ENCODE measurements at places on chromosomes 3 and 15.

- no peak for DNase-seq
These were observed 36.1 kb downstream of the PBRM1 start for GRCh38 chr3:52649461-52650210.

GRCh38 chr3:170717410-170718402 lies 131.8 kb upstream of the SLC7A14 start:
- no peak for DNase-seq

DNA sequence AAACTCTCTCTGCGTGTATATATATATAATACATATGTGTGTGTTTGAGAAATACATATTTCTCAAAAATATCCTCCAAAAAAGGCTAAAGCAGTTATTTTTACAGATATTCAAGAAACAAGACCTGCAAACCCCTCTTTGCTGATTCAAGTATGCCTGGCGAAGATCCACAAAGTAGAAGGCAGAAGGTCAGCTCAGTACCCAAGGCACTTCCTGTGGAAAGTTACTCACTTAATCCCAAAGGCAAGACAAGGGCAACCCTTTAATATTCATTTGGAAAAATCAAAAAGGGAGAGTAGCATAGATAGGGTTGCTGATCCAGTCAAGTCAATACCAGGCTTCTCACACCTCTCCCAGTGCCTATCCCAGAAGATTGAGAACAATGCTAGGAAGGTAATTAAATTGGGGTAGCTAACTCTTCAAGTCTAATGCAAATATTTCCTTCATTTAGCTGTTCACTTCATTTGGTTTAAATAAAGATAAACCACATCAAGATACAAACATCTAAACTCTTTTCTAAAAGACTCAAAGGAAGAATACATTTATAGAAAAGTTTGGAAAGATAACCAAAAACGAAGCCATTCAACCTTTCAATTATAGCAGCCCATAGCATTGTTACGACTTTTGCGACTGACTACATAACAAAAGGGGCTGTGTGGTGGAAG lies 7.2 kb downstream of the COX17 start:
- DNase-seq: no peak

DNA sequence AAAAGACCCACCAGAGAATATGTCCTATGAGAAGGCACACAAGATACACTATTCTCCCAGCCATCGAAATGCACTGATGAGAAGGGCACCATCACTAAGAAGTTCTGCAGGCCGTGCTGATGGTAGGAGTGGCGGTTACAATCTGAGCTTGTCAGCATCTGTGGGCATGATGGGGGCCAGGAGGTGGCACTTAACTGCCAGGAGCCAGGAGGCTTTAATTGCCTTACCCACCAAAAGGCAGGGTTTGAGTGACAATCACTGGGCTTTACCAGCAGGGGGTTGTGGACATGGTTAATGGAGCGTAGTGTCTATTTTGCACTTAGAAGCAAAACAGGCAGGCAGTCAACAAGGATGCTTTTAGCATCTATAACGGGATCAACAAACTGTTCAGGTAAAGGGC lies 16.0 kb upstream of the SQOR start:
- no peak for DNase-seq

- no peak for DNase-seq
These were observed 3.6 kb upstream of the BAHD1 start for GRCh38 chr15:40436892-40437751.

DNA sequence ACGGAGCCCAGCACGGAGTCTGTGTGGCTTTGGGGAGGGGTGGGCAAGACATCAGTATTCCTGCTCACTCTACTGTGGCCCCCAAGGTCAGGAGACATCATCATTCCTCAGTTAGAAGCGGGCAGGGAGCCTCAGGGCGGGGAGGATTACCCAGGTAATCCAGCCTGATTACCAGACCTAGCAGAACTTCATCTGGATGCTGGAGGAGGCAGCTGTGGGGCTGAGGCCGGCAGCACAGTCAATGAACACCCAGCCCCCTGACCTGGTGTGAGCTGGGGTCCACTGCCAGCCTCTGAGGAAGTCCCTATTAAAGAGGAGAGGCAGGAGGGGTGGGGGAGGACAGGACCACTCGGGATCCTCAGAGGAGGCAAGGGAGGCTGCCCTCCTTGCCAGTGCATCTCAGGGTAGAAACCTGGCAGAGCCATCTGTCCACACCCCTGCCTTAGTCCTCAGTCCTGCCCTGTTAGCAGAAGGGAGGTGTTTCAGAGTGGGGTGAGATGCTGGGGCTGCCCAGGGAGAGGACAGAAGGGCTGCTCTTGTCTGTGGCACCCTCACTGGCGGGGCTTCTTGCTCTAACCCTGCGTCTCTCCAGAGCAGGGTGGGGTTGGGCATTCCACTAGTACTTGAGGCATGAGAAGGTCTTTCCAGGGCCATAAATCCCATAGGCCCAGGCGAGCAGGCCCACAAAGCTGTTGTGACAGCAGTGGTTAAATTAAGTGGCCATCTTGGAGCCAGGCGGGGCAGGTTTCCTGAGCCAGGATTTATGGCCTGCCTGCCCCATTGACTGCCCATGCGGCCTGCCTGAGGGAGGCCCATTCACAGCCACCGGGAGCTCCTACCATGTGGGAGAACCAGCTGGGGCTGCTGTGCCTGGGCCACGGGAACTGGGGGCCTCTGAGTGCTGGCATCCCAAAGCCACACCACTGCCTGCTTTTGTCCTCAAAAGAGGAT lies 82.1 kb downstream of the LINGO1 start:
- DNase-seq: no peak

DNA sequence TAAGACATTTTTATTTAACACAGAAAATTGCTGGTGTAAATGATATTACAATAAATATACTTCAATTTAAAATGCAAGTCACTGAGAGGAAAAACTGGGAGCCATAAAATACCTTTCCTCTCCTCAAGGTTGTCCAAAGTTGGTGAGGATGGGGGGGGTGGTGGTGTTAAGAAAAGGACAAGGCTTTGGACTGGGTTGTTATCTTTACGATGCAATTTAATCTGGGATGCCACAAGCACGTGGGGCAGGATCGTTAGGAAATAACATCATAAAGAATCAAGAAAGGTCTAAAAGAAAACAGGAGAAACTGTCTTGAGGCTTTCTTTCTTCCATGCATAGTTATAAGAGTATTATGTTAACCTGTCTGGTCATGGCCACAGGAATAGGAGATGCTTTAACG lies 66.9 kb downstream of the NMNAT3 start:
- no peak for DNase-seq

DNA sequence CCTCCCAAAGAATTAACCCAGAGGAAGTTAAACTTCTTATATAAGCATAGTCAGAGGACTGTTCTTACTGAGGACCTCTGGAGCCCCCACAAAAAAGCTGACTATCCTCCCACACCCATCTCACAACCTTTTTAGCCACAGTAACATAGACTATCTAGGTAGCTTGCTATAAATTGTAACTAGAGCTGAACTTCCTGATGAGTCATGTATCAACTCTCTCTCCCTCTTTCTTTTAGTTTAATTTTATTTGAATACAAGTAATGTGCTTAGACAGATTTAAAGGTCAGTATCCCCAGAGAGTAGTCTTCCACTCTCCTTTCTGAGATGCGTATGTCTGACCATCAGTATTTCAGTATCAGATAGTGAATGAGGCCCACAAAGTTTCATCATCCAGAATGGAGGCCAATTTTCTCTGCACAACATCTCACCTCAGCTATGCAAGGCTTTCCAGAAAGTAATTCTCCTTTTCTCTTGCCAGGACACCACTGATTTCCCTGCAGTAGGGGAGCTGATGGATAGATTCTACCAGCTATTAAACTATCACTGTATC lies 104.0 kb upstream of the MYRIP start:
- DNase-seq: no peak

- no peak for DNase-seq
These were observed 93.7 kb downstream of the ABI3BP start for GRCh38 chr3:100899440-100900091.

GRCh38 chr3:171391432-171391831 lies 68.8 kb downstream of the TNIK start:
- DNase-seq: no peak

DNA sequence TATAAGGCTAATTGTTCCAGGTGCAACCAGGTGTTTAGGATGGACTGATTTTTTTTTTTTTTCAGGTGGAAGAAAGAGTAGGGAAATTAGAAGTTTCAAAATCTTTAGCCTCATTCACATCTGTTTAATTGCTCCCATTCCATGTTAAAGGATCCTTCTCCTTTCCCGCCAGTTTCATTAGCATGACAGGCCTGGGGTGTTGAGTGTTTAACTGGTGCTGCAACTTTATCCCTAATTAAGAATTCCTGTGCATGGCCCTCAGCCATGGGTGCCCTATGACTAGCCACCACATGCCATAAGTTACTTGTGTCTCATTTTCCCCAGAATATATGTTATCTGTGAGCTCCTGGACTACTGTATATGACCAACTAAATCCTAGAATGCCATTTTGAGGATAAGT lies 501.4 kb downstream of the NSUN3 start:
- DNase-seq: no peak

GRCh38 chr3:32278714-32279113 lies 40.2 kb downstream of the CMTM8 start:
- no peak for DNase-seq

- no peak for DNase-seq
These were observed 15.0 kb downstream of the PRKAR2A start for GRCh38 chr3:48832684-48833083.

DNA sequence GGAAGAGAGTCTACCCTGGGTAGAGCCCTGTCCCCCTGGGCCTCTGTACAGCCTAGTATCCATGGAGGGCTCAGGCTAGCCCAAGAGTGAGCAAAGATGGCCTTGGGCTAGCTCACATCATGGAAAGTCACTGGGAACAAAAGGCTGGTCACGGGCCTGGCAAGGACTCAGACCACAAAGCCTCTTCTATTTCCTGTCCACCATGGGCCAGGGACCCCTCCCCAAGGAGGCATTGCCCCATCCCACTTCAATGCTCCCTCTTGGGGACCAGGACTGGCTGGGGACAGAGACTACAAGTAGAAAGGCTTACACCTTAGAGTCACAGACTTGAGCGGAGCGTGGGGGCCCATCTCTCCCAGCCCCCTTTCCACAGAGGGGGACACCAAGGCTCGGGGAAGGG lies 16.9 kb downstream of the DUSP7 start:
- no peak for DNase-seq

GRCh38 chr3:80036176-80036575 lies 268.4 kb upstream of the ROBO1 start:
- DNase-seq: no peak

- no peak for DNase-seq
These were observed 1.3 kb upstream of the CPEB1 start for GRCh38 chr15:82648257-82649103.

GRCh38 chr3:14360123-14360881 lies 42.1 kb upstream of the SLC6A6 start:
- no peak for DNase-seq

- DNase-seq: no peak
These were observed 341.4 kb downstream of the NAALADL2 start for GRCh38 chr3:175200391-175201095.

- no peak for DNase-seq
These were observed 254.0 kb upstream of the GPR149 start for GRCh38 chr3:154684021-154684420.

DNA sequence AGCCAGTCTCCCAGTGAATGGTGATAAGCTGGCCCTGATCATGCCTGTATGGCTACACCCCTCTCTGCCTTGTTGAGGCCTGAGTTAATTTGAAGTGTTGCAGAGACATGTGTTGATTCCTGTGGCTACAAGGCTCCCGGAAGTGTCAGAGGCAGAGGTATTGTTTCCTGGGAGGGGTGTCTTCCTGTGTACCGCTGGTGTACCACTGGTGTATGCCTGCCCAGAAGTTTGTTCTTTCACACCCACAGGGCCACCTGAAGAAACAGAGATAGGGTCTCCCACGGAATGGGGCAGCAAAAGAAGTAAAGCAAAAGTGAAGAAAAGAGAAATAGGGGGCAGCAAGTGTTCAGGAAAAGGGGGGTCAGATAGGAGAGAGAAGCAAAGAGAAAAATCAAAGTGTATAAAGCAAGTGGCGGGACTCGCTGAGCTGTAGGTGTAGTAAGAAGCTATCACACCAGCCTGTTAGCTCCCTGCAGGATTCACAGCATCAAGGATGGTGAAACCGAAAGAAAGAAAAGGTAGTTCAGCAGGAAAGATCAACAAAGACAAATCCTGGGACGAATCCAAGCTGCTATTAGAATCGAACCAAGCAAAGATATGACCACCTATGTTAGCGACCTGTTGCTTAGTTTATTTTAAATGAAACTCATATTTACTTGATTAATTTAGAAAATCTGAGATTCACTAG lies 36.6 kb upstream of the CD47 start:
- peak; percentile 80 for DNase-seq

DNA sequence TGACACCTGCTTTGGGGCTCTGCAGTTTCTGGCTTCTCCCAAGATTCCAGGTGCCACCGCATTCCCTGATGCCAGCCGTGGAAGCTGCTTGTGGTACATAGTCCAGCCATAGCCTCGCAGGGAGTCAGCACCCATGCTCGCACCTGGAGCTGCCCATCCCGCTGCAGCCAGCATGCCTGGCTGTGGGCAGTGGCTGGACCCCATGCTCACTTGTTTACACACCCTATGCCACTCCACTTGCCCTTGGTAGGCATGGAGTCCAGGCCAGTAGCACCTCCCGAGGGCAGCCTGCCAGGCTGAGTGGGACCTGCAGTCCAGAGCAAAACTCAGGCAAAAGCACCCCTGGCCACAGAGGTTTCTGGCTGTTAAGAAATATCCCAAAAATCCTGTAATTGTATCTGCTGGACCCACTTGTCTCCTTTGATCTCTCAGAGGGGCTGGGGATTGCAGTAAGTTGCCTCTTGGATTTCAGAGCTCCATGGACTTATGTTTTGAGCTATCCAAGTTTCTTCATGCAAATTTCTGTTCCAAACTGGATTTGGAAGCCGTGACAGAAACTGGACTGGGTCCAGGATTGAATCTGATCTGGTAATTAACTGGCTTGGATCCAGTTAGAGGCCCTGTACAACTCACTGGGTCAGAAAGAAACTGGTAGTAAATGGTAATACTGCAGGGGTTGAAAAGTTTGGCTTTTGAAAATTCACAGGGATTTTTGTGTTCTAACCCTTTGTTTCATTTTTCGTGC lies 149.3 kb downstream of the FMN1 start:
- DNase-seq: no peak

GRCh38 chr15:52069559-52069958 lies 43.0 kb downstream of the BCL2L10 start:
- DNase-seq: no peak

- no peak for DNase-seq
These were observed 984.2 kb upstream of the CFAP20DC start for GRCh38 chr3:60033901-60034453.

- DNase-seq: no peak
These were observed 709 bp downstream of the SCAMP5 start for GRCh38 chr15:74995779-74996765.

Data from CD4-positive, alpha-beta T cell treated with Interleukin-1 beta for 1 hour (primary cell).